Mesothelial cell of epicardium (in vitro differentiated cells): ENCODE measurements at places on chromosomes 4 and X. TPM values are rescaled to one million over a fixed set of nuclear protein-coding genes. Genes with fewer than 3 reads are reported as not detected.
A peak's percentile ranks its signal among the peaks of the same experiment; 100 is the strongest.

Gene WDFY3
- total RNA-seq, result 102 to 115 TPM (median 104 TPM) in 3 replicates

Gene SSX2
- total RNA-seq, result not detected in 3 replicates

Gene GPAT3
- 0.18 to 0.35 TPM in 2 of 3 replicates, not detected in the other for total RNA-seq

DNA sequence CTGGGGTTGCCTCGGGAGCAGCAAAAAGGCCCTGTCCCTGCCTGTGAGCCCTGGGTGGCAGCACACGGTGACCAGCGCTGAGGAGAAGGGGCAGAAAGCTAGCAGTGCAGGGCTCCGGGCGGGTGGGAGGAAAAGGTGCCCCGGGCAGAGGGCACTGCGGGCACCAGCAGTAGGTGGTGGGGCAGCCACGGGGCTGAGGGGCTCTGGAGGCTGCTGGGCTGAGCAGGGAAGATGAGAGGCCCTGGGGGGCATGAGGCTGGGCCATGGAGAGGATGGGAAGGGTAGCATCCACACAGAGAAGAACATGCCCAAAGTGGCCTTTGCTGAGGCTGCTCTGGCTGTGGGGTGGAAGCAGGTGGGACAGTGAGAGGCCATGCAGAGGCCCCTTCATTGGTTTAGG lies 67.5 kb upstream of the NKX1-1 start:
- peaks cover 15% of the 10 kb centered on the region for H3K27me3 ChIP-seq
- H3K27ac ChIP-seq, result no peak overlapping the region
- no peak for DNase-seq
- H3K4me1 ChIP-seq, result no peaks in the 10 kb centered on the region
- no peaks in the 10 kb centered on the region for H3K36me3 ChIP-seq
- no peak overlapping the region for H3K4me3 ChIP-seq

DNA sequence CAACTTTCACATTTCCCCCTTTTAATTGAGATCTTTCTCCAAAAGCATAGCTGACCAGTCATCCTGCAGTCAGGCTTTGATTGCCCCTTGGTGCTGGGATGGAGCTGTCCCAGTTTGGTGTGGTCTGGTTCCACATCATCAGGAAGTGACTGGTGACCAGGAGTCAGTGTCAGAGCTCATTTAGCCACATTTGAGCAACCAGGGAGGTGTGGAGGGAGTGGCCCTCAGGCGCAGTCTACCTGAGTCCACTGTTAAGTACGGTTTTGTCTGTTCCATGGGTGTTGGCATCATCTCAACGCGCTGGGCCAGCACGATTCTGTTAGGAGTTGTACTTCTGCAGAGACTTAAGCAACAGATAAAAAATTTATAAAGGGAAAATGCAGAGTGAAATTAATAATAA lies 52.6 kb downstream of the RGS12 start:
- peaks cover 6% of the 10 kb centered on the region for H3K36me3 ChIP-seq
- peaks cover 18% of the 10 kb centered on the region for H3K4me1 ChIP-seq
- no peak overlapping the region for H3K27ac ChIP-seq
- H3K4me3 ChIP-seq, result no peak overlapping the region

DNA sequence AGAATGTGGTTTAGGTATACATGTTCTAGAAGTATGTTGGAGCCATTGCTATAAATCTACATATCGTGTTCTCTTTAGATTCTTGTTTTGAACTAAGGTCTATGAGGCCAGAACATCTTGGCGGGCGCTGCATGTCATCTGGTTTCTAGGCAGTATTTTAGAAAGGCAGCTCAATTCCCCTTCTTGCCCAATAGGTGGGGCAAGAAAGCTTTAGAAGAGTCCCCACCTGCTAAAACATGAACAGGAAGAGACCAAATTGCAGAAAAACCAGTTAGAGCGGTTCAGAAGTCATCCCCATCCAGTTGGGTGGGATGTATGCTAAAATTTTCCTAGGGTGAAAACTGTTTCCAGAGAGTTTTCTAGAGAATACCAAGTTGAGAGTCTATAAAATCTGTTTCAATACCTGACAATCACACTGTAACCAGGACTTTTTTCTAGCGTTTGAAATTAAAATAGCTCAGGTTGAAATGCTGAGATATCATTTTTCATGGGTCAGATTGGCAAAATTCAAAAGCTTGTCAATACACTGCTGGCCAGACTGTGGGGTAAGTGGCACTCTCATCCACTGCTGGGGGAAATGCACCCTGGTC lies 17.5 kb upstream of the SH3KBP1 start:
- no peaks in the 10 kb centered on the region for H3K27me3 ChIP-seq
- H3K4me1 ChIP-seq, result peaks cover 12% of the 10 kb centered on the region
- H3K4me3 ChIP-seq, result no peak overlapping the region
- no peaks in the 10 kb centered on the region for H3K36me3 ChIP-seq

DNA sequence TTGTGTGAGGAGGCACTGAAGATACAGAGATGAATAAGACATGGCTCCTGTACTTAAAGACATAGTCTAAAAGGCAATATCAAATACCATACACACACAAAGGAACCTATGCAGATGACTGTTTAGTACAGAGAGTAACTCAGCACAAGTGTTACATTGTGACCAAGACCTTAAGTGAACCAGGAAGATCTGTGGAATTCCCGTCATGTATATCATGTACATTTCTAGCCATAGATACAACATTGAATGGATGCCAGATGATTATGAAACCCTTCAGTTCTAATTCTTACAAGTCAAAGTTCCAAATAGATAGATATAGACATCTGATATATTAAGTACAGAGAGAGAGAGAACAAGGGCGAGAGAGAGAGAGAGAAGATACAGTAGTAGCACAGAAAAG lies 73.2 kb downstream of the PAK3 start:
- H3K27me3 ChIP-seq, result no peaks in the 10 kb centered on the region
- H3K4me1 ChIP-seq, result peaks cover 3% of the 10 kb centered on the region
- no peak overlapping the region for H3K27ac ChIP-seq
- no peak overlapping the region for H3K4me3 ChIP-seq
- H3K36me3 ChIP-seq, result no peaks in the 10 kb centered on the region
- no peak for DNase-seq

DNA sequence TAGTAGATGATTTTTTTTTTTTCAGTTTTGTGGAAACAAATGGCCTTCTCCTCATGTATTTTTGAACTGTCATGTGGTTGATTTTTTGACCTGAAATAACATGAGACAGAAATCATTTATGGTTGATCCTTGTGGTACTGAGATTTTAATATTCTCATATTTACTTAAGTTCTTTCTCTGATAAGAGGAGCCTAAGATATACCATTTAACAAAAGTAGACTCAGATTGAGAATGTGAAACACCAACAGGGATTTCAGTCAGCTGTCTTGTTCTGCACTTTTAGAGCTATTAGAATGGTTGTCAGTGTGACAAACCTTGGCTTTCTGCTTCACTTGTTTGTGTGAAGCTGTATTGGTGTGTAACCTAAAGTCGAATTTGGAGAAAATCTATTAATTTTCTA lies 575.7 kb downstream of the SPOCK3 start:
- no peaks in the 10 kb centered on the region for H3K36me3 ChIP-seq
- DNase-seq, result no peak
- no peaks in the 10 kb centered on the region for H3K27me3 ChIP-seq
- H3K27ac ChIP-seq, result no peak overlapping the region
- H3K4me3 ChIP-seq, result no peak overlapping the region

DNA sequence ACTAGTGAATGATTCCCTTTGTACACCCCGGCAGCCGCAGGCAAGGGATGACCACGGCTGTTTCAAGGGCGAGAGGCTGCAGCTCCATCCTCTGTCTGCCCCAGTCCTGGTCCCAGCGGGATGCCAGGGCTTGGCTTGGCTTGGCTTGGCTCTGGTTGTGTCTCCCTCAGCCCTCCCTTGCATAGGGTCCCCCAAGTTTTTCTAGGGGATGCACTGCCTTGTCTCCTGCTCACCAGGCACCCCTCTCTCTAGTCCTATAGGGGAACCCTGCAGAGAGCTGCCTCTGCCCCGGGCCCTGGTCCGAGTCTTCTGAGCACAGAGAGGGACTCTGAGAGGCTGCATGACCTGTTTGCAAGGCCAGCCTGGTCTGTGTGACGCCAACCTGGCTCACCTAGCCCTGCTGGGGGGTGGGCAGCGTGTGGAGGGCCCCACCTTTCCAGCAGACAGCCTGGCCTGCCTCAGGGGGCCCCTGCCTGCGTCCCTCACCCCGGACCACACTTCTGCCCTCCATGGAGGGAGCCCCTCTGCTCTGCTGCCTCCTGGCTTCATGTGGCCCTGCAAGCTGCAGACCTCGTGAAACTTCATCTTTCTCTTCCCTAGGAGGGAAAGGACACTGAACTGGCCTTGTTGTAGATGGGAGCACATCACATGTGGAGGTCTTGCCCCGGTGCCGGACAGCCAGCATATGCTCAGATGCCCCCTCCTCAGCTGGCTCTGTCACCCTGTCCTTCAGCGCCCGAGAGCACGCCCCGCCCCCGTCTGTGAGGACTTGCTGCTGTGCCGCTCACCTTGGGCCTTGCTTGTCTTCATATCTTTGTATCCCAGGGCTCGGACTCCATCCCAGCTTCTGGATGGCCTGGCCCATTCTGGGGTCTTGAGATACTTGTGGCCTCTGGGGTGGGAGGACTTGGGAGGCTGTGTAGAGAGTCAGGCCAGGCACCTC lies 16.4 kb downstream of the SORCS2 start:
- no peaks in the 10 kb centered on the region for H3K36me3 ChIP-seq
- H3K4me1 ChIP-seq, result peaks cover 27% of the 10 kb centered on the region
- H3K27me3 ChIP-seq, result no peaks in the 10 kb centered on the region
- H3K27ac ChIP-seq, result no peak overlapping the region

DNA sequence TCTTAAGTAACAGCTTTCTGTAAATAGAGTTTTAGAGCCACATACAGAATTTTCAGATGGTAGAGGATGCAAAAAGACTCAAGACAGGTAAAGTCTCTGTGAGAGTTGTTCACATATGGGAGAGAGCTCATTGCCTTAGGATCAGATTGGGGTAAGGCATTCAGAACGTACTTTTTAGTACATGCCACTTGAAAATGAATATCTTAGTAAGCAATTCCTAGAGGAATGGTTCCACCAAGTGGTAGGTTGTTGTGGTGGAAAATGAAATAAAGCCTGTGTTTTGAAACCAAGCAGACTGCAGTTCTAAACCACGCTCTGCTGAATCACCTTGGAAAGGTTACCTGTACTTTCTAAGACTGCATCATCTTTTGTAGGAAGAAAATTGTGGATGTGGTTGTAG lies 547.0 kb upstream of the LCORL start:
- no peak for DNase-seq
- no peaks in the 10 kb centered on the region for H3K36me3 ChIP-seq
- H3K27me3 ChIP-seq, result peaks cover 5% of the 10 kb centered on the region
- no peak overlapping the region for H3K4me3 ChIP-seq

GRCh38 chr4:1305781-1306455 lies 16.2 kb downstream of the MAEA start:
- no peaks in the 10 kb centered on the region for H3K27me3 ChIP-seq
- H3K36me3 ChIP-seq, result peaks cover 25% of the 10 kb centered on the region
- H3K4me3 ChIP-seq, result no peak overlapping the region
- DNase-seq, result no peak
- no peak overlapping the region for H3K27ac ChIP-seq
- H3K4me1 ChIP-seq, result peaks cover 23% of the 10 kb centered on the region

DNA sequence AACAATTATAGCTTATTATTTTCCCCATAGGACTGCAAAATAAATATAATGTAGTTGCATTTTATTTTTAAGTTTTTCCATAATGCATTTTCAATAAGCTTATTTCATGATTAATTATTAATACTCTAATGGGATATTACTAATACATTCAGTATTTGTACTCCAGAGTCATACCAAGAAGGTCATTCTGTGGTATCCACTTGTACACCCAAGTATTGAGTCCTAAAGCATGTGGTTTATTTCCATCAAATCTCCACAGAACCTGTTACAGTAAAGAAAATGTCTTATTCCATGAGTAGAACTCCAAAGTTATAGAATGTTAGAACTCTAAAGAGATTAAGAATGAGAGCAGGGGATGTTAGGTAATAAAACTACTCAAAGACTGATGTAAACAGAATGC lies 30.6 kb downstream of the UGT2A3 start:
- no peak for DNase-seq
- H3K27me3 ChIP-seq, result no peaks in the 10 kb centered on the region
- H3K4me1 ChIP-seq, result peaks cover 7% of the 10 kb centered on the region
- H3K27ac ChIP-seq, result no peak overlapping the region
- no peaks in the 10 kb centered on the region for H3K36me3 ChIP-seq

- DNase-seq, result no peak
- peak overlapping the region; percentile 22 for H3K27ac ChIP-seq
- peaks cover 52% of the 10 kb centered on the region for H3K4me1 ChIP-seq
- no peaks in the 10 kb centered on the region for H3K36me3 ChIP-seq
- H3K4me3 ChIP-seq, result no peak overlapping the region
Measured at GRCh38 chrX:39757971-39758370, 339.8 kb downstream of the BCOR start.
